ENCODE measurements at places on chromosomes 12 and 14.

DNA sequence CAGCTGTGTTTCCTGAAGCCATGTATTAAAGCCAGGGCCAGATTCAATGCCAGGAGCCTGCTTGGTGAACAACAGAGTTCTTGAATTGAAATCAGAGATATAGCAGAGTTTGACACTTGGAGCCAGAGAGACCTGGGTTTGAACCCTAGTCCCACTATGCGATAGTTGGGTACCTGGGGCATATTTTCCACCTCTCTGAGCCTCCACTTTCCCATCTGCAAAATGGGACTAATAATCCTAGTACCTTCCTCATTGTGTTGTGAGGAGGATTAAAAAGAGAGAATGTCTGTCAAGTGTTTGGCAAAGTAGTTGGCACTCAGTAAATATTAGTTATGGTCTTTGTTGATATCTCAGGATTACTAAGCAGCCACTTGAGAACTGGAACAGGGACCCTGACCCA lies 6.0 kb upstream of the HRK start:
- DNase-seq: no peak

- no peak for DNase-seq
Observed at GRCh38 chr14:39319381-39319780, 85.7 kb downstream of the MIA2 start.

- DNase-seq: no peak
Observed at GRCh38 chr14:56751471-56751870, 58.8 kb downstream of the OTX2 start.

DNA sequence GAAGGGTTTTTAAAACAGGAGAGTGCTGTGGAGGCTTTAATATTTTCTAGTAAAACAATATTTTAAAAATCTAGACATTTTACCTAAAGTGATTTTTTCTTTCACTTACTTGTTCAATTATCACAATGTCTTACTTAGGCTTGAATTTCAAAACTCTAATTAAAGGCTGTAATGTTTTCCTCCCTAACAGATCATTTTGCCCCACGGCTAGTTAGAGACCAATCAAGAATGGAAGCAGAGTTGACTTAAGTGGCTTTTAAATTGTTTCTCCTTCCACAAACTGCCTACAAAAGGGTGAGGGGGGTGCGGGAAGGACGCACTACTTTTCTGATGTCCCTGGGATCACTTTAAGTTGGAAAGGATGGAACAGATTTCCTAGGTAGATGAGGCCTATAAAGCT lies 9.5 kb upstream of the CFL2 start:
- no peak for DNase-seq

- DNase-seq: no peak
Observed at GRCh38 chr14:26526137-26526536, 71.7 kb downstream of the NOVA1 start.
